ENCODE measurements at places on chromosomes 11 and 22. TPM values are rescaled to one million over a fixed set of nuclear protein-coding genes. Genes with fewer than 3 reads are reported as not detected.

- no peak for DNase-seq
Measured at GRCh38 chr11:61497876-61498275, 10.7 kb upstream of the LRRC10B start.

C11orf91 gene
- 1.3 TPM for total RNA-seq

MRPL16 gene
- 41.8 TPM for total RNA-seq

- DNase-seq: no peak
Measured at GRCh38 chr22:17575681-17576080, 12.4 kb downstream of the SLC25A18 start.

DNA sequence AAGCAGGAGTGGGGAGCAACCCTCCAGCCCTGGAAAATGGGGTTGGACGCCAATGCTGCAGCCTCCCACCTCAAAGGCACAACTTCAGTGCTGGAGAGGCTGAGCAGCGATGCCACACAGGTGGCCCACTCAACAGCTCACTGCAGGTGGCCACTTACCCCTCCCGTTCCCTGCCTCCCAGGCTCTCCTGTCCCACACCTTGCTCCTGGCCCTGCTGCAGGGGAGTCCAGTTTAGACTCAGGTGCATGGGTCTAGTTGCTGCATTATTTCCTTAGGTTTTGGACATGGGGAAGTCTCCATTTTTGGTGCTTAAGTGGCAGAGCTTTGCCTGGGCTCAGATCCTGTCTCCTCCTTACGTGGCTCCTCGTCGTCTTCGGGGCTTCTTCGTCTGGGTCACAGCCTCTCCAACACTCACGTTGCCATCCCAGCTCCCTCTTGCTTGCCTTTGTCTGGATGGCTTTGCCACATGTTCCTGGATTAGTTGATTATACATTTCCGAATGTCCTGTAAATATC, 898.3 kb downstream of the BRD1 start:
- DNase-seq: no peak

- no peak for DNase-seq
Measured at GRCh38 chr11:11424688-11425087, 71.6 kb upstream of the CSNK2A3 start.

HTR3B gene
- total RNA-seq: not detected

GRIA4 gene
- total RNA-seq: not detected

- DNase-seq: no peak
Measured at GRCh38 chr11:96635655-96636054, 245.8 kb downstream of the JRKL start.

TRIM77 gene
- total RNA-seq: not detected

DNA sequence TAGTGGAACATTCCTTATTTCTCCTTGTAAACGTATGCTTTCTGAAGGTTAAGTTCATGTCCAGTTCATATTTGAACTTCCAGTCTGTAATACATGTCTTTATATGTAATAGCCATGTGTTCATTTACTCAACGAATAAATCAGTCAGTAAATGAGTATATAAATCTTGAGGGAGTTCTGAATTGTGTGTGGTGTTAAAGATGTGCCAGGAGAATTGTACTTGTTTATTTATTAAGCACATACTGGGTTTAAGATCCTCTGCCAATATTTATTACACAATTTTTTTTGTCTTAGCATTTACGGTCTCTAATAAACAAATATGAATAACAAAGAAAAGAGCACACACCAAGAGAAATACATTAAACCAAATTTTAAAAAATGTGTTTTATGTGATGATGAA, 26.5 kb upstream of the CLMP start:
- DNase-seq: no peak

GUCY1A2 gene
- total RNA-seq: 1.9 TPM

DNA sequence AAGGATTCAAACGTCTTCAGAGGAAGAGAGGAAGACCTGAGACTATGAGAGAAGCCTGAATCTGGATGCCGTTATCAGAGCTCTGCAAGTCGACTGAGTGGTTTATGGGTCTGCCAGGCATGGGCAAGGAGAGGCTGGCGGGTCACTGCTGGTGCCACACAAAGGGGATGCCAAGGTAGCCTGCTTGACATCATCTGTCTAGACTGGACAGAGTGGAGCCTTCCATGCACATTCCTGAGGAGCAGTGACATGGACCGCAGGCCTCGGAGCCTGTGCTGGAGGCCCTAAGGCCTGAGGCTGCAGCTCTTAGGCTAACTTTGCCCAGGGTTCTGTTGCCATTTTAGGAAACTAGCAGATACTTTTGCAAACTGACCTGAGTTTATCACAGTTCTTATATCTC, 127.4 kb downstream of the WT1 start:
- no peak for DNase-seq

DNA sequence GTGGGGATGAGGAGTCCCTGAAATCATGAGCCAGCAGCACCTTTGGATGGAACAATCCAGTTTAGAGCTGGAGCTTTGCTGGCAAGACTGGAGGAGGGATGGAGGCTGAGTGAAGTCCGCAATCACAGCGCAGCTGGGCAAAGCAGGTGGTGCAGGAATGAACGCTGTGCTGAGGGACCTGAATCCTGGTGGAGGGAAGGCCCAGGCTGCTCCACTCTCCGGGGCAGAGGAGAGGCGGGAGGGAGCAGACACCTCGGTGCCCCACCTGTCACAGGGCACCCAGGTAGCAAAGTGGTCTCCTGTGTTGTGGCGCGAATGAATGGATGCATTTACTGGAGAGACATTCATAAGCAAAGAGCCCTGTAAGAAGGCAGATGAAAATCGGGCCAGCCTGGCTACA, 124.8 kb upstream of the ANO1 start:
- DNase-seq: no peak

- no peak for DNase-seq
Measured at GRCh38 chr22:45481661-45482060, 21.0 kb upstream of the FBLN1 start.

All from Panc1 (cell line).